Colonic mucosa (tissue), 4 donors: ENCODE measurements at places on chromosomes 7 and 10. TPM values are rescaled to one million over a fixed set of nuclear protein-coding genes. Genes with fewer than 3 reads are reported as not detected.

METTL2B gene
- 24.6 TPM for total RNA-seq

SPDYE2B gene
- not detected for total RNA-seq

ARHGAP22 gene
- total RNA-seq: 1.6 TPM

LIPF gene
- total RNA-seq: not detected

KCND2 gene
- total RNA-seq: 0.17 TPM

RBM20 gene
- total RNA-seq: 0.80 TPM

BEND7 gene
- total RNA-seq: 20.4 TPM

CNNM1 gene
- 0.35 TPM for total RNA-seq

WDFY4 gene
- total RNA-seq: 1.6 TPM

ZPBP gene
- not detected for total RNA-seq

ADAM22 gene
- total RNA-seq: 2.8 TPM

FLNC gene
- total RNA-seq: 88.6 TPM

CCDC7 gene
- total RNA-seq: 9.9 TPM

PNLIPRP2 gene
- 5.0 TPM for total RNA-seq

MYL10 gene
- total RNA-seq: not detected

CPA2 gene
- total RNA-seq: 5.2 TPM

GRCh38 chr10:128437786-128438345, 311.6 kb upstream of the MKI67 start:
- no peaks in the 10 kb centered on the region for H3K36me3 ChIP-seq
- H3K4me3 ChIP-seq: no peak overlapping the region
- no peak for DNase-seq
- no peaks in the 10 kb centered on the region for H3K4me1 ChIP-seq
- H3K27me3 ChIP-seq: no peaks in the 10 kb centered on the region
- no peak overlapping the region for H3K27ac ChIP-seq

DNA sequence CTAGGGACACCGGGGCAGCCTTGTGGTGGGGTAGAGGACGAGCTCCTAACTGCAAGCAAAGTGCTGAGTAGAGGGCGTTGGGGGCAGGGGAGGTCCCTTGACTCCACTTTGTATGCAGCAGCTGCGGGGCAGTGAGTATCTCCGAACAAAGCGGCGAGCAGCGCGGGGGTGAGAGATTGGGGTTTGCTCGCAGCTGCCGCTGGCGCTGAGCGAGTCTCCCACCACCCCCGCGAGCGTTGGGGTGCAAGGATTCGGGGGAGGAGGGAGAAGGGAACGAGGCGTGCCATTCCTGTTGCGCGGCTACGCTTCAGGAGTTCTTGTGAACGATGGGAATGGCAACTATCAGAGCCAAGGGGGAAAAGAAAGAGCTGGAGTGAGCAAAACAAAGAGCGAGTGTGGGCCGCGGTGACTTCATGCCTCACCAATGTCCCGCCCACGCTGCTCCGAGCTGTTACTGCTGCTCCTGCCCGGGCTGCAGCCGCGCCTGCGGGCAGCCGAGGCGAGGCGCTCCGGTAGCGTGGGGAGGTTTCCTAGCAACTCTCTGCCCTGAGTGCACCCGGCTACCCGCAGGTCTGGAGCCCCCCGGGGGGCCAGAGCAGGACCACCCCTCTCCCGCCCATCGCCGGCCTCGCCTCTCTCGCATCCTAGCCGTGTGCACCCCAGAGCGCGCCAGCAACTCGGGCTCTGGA, at the start of gene ITGB8:
ITGB8 (plus strand) TSS at position 662 of the 689 bp plus-strand sequence. CDS start 907 bp downstream, outside the sequence.
- H3K4me1 ChIP-seq: no peaks in the 10 kb centered on the region
- peaks cover 4% of the 10 kb centered on the region for H3K27me3 ChIP-seq
- no peaks in the 10 kb centered on the region for H3K36me3 ChIP-seq
- H3K4me3 ChIP-seq: peak within 1 kb of the TSS; percentile 69
- peak within 1 kb of the TSS; percentile 93 for H3K27ac ChIP-seq

GRCh38 chr7:25139536-25139935, 14.5 kb upstream of the CYCS start:
- no peak for DNase-seq
- no peaks in the 10 kb centered on the region for H3K4me1 ChIP-seq

GRCh38 chr10:80986596-80986995, 448.9 kb downstream of the SH2D4B start:
- no peaks in the 10 kb centered on the region for H3K27me3 ChIP-seq
- no peak for DNase-seq
- no peak overlapping the region for H3K4me3 ChIP-seq
- H3K36me3 ChIP-seq: no peaks in the 10 kb centered on the region
- no peaks in the 10 kb centered on the region for H3K4me1 ChIP-seq

GRCh38 chr10:62694537-62695126, 109.9 kb upstream of the ADO start:
- no peak for DNase-seq
- no peaks in the 10 kb centered on the region for H3K27me3 ChIP-seq
- H3K36me3 ChIP-seq: no peaks in the 10 kb centered on the region
- no peak overlapping the region for H3K4me3 ChIP-seq
- H3K4me1 ChIP-seq: no peaks in the 10 kb centered on the region
- H3K27ac ChIP-seq: no peak overlapping the region

- no peaks in the 10 kb centered on the region for H3K36me3 ChIP-seq
- no peak for DNase-seq
- H3K4me3 ChIP-seq: no peak overlapping the region
- H3K27ac ChIP-seq: no peak overlapping the region
Measured at GRCh38 chr10:91617072-91617609, 15.7 kb downstream of the PPP1R3C start.

GRCh38 chr10:126969310-126969709, 64.1 kb downstream of the DOCK1 start:
- H3K36me3 ChIP-seq: no peaks in the 10 kb centered on the region
- no peak overlapping the region for H3K27ac ChIP-seq
- peak; percentile 29 for DNase-seq
- H3K4me1 ChIP-seq: no peaks in the 10 kb centered on the region
- no peaks in the 10 kb centered on the region for H3K27me3 ChIP-seq

- H3K4me3 ChIP-seq: no peak overlapping the region
- H3K36me3 ChIP-seq: no peaks in the 10 kb centered on the region
- no peak for DNase-seq
- H3K27ac ChIP-seq: no peak overlapping the region
Measured at GRCh38 chr7:157013602-157014549, 3.4 kb upstream of the MNX1 start.

DNA sequence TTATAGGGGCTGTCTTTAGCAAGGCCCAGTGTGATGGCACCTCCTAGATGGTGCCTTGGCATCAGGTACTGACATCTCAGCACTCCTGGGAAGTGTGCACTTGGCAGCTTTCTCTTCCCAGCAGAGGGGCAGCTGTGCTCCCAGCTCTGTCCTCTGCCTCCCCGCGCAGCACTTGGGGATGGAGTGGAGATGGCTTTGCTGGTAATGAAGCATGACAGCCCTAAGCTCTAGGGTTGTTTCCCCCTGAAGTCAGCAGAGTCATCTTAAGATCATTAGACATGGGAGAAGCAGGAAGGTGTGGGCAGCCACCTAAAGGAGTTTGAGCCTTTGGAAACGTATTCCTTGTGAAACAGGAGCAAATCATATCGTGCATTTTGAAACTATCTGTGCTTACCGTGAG, 46.7 kb downstream of the HTRA1 start:
- H3K4me3 ChIP-seq: no peak overlapping the region
- no peak overlapping the region for H3K27ac ChIP-seq
- H3K4me1 ChIP-seq: no peaks in the 10 kb centered on the region
- no peaks in the 10 kb centered on the region for H3K36me3 ChIP-seq
- no peak for DNase-seq

GRCh38 chr10:77810446-77811335, 115.9 kb downstream of the DLG5 start:
- H3K27ac ChIP-seq: no peak overlapping the region
- H3K4me3 ChIP-seq: no peak overlapping the region
- no peaks in the 10 kb centered on the region for H3K36me3 ChIP-seq
- H3K27me3 ChIP-seq: no peaks in the 10 kb centered on the region

- H3K27ac ChIP-seq: no peak overlapping the region
- H3K4me1 ChIP-seq: no peaks in the 10 kb centered on the region
- no peak overlapping the region for H3K4me3 ChIP-seq
- DNase-seq: no peak
- no peaks in the 10 kb centered on the region for H3K27me3 ChIP-seq
- no peaks in the 10 kb centered on the region for H3K36me3 ChIP-seq
Measured at GRCh38 chr7:130387628-130388403, 7.5 kb downstream of the CPA1 start.

GRCh38 chr10:13955409-13956068, 368.8 kb downstream of the PRPF18 start:
- H3K4me3 ChIP-seq: no peak overlapping the region
- no peak for DNase-seq
- H3K36me3 ChIP-seq: no peaks in the 10 kb centered on the region
- no peaks in the 10 kb centered on the region for H3K27me3 ChIP-seq

DNA sequence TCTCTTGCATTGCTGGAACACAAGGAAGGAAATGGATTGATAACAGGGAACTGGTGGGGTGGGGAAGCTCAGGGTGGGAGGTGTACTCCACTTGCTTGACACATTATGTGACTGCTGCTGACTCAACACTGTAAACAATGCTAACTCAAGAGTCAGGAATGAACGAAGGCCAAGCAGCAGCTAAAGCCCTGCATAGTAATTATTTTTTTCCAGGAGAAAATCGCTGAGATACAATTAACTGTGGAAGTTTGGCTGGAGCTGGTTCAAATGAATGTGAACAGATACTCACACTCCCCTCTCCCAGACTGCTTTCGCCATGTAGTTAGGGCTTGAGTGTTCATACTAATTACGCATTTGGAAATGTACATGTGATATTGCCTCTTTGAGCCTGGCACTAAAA, 170.9 kb upstream of the AOAH start:
- H3K4me3 ChIP-seq: no peak overlapping the region
- H3K4me1 ChIP-seq: no peaks in the 10 kb centered on the region
- no peak overlapping the region for H3K27ac ChIP-seq

GRCh38 chr7:8627325-8627724, 193.9 kb downstream of the NXPH1 start:
- no peaks in the 10 kb centered on the region for H3K4me1 ChIP-seq
- H3K27me3 ChIP-seq: no peaks in the 10 kb centered on the region
- H3K36me3 ChIP-seq: no peaks in the 10 kb centered on the region
- no peak for DNase-seq
- H3K27ac ChIP-seq: no peak overlapping the region

DNA sequence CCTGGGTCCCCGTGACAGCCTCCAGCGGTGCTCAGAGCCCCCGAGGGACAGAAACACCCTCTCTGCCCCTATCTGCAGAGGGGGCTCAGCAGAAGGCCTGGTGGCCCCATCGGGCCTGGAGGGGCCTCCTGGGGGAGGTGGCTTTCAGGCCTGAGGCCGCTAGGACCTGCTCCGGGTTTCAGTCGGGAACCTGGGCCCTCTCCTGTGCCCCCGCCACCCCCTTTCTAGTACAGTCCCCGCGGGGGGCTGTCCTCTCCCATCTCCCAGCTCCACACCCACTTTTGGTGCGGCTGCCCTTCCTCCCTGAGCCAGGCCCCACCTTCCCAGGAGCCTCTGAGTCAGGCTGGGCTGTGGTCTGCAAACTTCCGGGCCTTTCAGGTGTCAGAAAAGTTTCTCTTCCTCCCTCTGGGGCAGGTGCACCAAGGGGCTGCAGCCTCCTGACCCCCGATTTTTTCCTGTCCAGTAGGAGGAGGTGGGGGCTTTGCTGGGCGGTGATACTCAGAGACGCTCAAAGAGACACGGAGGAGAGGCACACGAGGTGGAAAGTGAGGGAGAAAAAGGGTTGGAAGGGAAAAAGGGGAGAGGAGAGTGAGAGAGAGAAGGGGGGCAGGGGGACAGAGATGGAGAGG, 692 bp downstream of the CARD11 start:
- peak overlapping the region; percentile 27 for H3K4me3 ChIP-seq
- no peaks in the 10 kb centered on the region for H3K4me1 ChIP-seq
- H3K36me3 ChIP-seq: no peaks in the 10 kb centered on the region
- H3K27me3 ChIP-seq: no peaks in the 10 kb centered on the region
- H3K27ac ChIP-seq: no peak overlapping the region

DNA sequence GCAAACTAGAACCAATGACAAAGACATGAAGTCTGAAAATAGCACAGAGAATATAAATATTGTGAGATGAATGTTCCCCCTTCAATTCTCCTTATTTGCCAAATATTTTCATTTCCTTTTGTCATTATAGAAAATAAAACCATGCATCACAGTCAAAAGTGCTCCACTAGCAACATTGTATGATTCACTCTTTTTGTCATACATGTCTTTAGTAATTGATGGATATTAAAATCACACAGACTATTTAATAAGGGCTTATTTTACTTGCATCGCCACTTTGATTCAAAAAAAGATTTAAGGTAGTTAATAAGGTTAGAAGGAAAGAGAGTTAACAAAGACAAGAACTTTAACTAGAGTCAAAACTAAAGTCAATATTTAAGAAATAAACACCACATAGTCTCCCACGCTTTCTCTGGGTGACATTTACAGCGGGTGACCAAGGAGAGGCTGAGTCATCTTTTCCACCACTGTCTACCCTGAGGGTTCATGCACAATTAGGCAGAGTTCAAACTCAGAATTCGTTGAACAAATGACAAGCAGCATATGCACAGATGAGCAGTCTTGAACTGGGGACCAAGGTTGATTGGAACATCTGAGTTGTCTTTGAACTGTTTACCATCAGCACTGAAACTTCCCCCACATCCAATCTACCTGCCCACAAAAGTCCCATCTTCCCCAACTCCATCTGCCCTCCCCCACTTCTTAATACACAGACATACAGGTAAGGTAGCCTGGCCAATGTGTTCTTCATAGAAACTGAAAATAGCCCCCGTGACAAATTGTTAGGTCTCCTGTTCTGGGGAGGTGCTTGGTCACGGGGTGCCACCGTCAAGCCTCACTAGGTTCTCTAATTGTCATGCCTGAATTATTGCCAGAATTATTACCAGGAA, 42.5 kb downstream of the C7orf25 start:
- no peaks in the 10 kb centered on the region for H3K36me3 ChIP-seq
- no peaks in the 10 kb centered on the region for H3K4me1 ChIP-seq
- H3K27me3 ChIP-seq: no peaks in the 10 kb centered on the region
- no peak overlapping the region for H3K27ac ChIP-seq
- H3K4me3 ChIP-seq: no peak overlapping the region

DNA sequence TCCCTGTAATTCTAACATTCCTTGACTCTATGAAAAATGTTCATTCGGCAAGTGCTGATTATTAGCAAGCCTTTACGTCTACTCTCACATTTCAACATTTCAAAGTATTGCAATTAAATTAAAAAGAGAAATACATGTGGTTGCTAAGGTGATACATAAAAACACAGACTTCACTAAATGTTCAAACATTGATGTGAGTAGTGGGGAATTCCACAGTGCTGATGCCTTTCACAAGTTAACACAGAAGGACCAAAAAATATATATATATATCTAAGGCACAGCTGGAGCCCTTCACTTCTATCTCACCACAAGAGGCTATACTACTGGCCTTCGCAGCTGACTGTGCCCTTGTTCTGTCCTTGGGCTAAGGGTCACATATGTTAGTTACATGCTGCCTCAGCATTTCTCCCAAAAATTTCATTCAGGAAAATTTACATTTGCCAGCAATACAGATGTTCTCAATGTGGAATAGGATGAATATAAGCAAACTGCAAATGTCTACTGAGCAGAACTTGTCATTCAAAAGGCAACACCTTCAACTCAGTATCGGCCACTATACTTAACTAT, 13.9 kb downstream of the CTTNBP2 start:
- DNase-seq: no peak
- no peak overlapping the region for H3K4me3 ChIP-seq
- H3K36me3 ChIP-seq: no peaks in the 10 kb centered on the region
- no peaks in the 10 kb centered on the region for H3K27me3 ChIP-seq
- no peak overlapping the region for H3K27ac ChIP-seq

GRCh38 chr10:1133495-1134045, 77.4 kb downstream of the WDR37 start:
- H3K27ac ChIP-seq: no peak overlapping the region
- H3K4me1 ChIP-seq: no peaks in the 10 kb centered on the region
- peaks cover 11% of the 10 kb centered on the region for H3K36me3 ChIP-seq
- DNase-seq: peak; percentile 5
- H3K4me3 ChIP-seq: no peak overlapping the region
